ENCODE measurements at places on chromosomes 5 and 9.
A peak's percentile ranks its signal among the peaks of the same experiment; 100 is the strongest.

- DNase-seq, result no peak
These were observed 13.8 kb downstream of the CLPTM1L start for GRCh38 chr5:1330847-1331831.

DNA sequence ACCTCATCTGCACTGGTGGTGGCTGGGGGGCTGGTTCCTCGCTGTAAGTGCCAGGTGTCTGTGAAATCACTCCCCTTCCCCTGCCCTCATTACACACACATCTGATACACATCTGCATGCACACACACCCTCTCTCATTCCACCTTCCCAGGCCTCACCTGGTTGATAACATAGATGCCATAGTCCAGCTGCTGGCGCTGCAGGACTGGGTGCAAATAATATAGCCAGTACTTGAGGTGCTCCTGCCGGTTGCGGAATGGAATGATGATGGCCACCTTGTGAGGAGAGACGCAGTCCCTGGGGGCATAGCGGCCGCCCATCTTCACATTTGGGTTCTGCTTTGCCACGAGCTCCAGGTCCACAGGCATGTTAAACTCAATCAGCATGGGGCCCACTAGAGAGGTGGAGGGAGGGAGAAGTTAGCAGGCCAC lies 32.1 kb downstream of the B4GALT1 start:
- DNase-seq, result no peak

DNA sequence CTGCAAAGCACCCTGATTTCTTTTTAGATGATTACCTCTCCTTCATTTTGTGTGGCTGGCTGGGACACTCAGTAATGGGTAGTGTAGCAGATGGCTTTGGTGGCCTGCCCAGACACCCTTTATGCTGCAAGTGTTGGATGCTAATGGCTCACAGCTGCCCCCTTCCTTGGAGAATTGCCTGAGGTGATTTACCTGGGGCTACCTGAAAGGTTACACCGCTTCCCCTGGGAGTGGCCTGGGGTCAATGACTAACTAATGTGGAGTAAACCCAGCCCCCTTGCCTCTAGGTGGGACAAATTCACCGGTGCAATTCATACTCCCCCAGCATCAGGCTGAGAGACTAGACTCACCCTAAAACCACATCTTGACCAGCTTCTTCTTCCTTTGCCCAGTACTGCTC lies 23.5 kb upstream of the HAND1 start:
- DNase-seq, result no peak

DNA sequence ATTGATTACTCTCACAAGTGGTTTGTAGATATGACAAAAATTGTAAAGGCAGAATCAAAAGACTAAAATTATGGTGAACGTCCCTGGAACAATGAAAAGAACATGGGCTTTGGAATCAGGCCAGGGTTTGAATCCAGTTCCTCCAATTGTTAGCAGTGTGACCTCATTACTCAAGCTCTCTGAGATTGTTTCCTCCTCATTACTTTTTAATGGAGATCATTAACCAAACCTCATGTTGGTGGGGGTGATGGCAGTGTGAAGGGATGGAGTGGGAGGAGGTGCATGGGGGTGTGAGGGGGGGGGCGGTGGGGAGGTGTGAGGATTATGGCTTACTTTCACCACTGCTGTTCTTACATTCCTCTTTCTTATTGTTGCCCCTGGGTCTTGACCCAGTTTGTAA lies 44.1 kb upstream of the FOXE1 start:
- DNase-seq, result peak; percentile 78

DNA sequence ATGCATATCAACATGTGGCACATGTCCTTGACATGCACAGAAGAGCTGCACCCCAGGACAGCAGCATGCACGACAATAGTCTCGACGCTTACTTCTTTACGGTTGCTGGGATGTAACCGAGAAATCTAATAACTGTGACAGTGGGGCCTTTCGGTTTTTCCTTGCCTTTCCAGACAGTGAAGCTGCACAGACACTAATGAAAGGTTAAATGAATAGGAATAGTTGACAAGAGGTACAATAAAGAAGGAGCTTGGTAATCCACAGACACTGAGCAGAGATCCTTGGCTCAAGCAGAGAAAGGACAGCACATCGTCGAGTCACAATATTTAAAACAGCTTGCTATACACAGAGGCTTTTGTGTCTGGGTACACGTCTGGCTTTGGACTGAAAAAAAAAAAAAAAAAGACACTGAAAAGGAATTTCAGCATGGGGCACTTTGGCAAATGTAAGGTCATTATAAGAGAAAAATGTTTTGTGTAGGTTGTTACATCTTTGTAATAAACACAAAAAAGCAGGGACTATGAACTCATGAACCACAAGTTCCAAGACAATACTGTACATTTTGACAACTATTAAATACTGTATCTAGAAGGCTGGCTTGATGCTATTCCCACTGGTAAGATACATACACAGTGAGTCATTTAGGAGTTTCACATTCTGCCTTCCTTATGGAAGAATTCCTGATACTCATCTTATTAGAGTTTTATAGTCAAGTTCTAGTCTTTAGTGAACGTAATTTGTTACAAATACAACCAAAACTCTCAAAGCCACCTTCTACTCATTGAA lies 5.6 kb downstream of the BNC2 start:
- no peak for DNase-seq

- peak; percentile 62 for DNase-seq
These were observed 208.9 kb upstream of the DMRTA1 start for GRCh38 chr9:22237497-22238363.

DNA sequence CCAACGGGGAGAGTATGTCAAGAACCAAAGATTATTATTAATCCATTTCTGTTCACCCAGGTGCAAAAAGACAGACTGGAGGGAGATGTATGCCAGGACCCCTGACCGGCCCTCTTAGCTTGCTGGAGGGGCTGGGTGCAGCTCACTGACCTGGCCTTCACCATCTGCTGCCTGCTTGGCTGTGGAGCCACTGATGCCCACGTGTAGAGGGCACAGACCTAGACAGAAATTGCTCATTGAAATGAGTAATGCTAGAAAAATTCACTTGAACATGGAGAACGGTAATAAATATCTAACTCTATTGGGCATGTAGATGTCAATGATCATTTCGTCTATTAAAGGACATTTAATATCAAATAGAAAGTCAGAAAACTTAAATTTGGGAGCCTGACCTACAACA lies 58.8 kb upstream of the ERCC6L2 start:
- DNase-seq, result no peak

GRCh38 chr9:5863092-5863746 lies 27.5 kb upstream of the MLANA start:
- no peak for DNase-seq

DNA sequence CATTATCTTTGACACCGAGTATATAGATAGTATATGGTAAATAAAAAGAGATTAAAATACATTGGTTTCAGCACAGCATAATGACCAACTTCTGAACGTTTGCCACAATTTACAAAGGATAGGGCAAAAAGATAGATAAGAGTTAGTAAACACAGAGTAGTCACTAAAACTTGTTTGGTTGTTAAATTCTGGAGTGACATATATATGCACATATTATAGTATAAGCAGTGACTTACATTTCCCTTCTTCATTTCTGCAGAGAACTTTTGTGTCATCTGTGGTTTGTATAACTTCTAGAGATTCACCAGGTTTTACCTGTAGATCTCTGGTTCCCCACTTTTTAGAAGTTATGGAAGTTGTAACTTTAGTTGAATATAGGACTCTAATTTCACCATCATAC lies 44.4 kb upstream of the RICTOR start:
- DNase-seq, result no peak

DNA sequence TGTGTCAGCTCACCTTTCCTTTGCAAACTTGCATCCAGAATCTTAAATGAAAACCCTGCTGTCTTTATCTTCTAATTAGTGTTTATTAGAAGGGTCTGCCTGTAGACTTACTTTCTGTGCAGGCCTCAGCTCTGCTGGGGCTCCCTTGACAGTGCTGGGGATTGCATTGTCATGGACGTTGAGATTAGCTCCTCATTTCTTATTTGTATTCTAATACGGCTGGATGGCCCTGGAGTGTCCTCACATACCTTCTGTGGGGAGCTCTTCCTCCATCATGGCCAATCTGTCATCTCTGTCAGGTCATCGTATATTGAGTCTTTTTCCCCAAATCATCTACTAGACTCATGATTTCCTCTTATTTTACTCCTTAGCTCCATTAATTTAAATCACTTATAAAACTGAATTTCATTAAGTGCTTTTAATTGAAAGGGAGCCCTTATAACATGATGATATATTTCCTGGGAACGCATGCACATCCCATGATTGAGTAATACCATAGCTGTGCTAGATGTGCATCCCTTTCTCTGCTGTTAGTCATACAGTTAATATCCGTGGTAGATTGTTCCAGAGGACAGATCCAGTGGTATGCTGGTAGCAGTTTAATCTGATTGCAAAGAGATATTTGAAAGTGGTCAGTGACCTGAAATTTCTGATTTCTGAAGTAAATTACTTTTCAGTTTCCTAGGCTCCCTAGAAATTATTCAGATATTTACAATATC lies 61.6 kb downstream of the ICE1 start:
- DNase-seq, result no peak

DNA sequence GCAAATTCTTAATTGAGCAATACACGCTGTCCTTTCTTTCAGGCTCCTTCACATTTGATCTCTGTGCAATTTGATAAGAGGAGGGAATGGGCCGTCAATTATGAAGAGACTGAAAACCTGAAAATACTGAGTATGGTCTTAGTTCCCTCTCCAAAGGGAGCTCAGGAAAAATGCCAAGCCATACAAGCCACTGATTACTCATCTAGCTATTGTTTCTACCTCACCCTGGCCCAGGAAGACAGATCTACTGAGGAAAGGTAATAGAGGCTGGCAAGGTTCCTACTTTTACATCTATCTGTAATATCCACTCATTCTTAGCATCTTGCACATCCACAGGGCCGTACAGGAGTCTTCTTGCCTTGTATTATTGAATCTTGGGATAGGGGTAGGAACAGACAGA lies 23.7 kb upstream of the TNC start:
- no peak for DNase-seq

- no peak for DNase-seq
These were observed 32.3 kb downstream of the RUSC2 start for GRCh38 chr9:35522187-35522586.

- DNase-seq, result no peak
These were observed 77.7 kb downstream of the BRINP1 start for GRCh38 chr9:119291554-119291953.

GRCh38 chr5:158808542-158808941 lies 291.2 kb downstream of the EBF1 start:
- no peak for DNase-seq

- no peak for DNase-seq
These were observed 204.8 kb upstream of the HAPLN1 start for GRCh38 chr5:83925321-83925954.

DNA sequence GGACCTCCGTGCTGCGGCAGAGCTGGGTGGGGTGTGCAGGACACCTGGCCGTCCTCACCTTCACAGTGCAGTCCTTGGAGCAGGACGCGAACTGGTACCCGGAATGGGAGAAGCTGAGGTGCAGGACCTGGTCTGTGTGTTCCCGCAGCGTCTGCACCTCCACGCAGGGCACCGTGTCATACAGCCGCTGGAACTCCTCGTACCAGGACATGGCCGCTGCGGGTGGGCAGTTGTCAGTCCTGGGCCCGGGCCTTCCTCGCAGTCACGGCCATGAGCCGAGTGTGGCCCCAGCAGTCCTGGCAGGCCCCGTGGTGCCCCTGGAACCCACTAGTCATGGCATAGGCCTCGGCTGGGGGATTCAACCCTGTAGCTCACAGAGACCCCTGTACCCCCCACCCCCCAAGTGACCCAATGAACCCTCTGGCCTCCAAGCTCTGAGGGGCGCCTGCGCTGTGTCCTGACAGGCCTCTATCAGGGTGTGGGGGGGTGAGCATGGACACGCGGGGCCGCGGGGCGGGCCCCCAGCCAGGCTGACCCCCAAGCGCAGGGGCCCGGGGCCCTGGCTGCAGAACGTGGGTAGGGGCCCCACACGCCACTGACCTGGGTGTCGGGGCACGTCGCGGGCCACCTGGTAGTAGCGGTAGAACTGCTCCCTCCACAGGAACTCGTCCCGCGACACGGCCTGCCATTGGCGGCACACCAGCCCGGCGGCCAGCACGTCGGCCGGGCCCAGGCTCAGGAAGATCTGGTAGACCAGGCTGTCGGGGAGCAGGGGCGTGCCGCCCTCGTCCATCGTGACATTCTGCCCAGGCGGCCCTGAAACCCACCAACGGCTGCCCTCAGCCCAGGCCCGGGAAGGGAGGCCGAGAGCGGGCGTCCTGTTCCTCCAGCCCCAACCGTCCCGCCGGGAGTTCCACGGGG lies 987 bp downstream of the FBXW5 start:
- DNase-seq, result peak; percentile 52

- DNase-seq, result no peak
These were observed 34.4 kb upstream of the RANBP6 start for GRCh38 chr9:6049798-6050197.

DNA sequence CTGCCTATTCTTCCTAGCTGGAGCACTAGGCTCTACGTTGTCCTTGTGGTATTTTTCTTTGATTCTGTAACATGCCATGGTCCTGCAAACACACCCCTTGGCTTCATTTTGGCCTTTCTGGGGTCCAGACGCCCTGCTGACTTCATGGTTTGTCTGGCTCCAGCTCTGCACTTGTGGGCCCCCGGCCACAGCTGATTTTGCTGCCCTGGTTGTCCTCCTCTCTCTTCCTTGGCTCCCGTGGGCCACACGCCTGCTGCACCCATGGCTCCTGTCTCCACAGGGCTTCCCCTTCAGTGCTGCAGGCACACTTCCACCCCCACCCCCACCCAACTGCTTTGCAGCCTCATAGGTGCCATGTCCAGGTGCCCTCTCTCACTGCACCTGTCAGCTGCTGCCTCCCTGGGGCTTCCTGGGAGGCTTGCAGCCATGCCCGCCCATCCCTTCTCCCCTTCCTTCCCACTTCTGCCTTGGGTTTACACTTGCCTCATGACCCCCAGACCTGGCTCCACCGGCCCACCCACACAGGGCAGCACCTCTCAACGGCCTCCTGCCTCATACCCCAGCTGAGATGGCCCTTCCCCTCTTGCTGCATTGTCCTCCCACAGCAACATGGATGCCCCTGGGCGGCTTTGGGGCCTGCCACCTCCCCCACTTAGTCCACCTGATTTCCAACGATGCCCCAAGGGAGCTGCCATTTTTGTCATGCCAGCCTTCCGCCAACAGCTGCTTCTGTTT lies 25.6 kb downstream of the SLC6A3 start:
- DNase-seq, result no peak

GRCh38 chr5:98794414-98795080 lies 21.1 kb downstream of the RGMB start:
- no peak for DNase-seq

- DNase-seq, result no peak
These were observed 593 bp downstream of the STPG3 start for GRCh38 chr9:137251490-137252268.

All from dermis microvascular lymphatic vessel endothelial cell (primary cell).